GM04504 (cell line): ENCODE measurements at places on chromosomes 1 and 21.
A peak's percentile ranks its signal among the peaks of the same experiment; 100 is the strongest.

DNA sequence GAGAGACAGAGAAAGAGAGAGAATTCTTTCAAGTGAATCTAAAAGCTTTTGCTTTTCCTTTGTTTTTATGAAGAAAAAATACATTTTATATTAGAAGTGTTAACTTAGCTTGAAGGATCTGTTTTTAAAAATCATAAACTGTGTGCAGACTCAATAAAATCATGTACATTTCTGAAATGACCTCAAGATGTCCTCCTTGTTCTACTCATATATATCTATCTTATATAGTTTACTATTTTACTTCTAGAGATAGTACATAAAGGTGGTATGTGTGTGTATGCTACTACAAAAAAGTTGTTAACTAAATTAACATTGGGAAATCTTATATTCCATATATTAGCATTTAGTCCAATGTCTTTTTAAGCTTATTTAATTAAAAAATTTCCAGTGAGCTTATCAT, 117.6 kb downstream of the PTPRC start:
- no peak for DNase-seq

DNA sequence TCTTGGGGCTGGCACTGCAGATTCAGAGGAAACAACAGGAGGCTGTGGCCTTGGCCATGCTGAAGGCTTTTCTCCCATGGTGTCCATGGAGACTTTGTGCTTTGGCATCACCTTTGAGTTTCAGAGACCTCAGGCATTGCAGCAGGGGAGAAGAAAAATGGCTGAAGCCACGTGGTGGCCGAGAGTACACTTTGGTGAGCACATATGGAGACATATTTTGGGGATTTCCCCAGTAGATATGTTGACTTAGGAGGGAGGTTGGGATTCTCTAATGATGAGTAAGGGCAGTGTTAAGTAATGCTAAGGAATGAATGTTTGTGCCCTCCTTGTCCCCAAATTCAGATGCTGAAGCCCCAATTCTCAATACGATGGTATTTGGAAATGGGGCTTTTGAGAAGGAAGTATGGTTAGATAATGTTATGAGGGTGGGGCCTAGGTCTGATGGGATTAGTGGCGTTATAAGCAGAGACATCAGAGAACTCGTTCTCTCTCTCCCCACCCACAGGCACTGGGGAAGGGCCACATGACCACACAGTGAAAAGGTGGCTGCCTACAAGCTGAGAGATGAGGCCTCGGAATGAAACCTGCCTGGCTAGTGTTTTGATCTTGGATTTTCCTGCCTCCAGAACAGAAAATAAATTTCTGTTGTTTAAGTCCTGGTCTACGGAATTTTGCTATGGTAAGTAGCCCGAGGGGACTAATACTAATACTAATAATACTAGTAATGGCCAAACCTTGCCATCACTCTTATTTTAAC, 98.6 kb downstream of the TBX19 start:
- no peak for DNase-seq

- no peak for DNase-seq
These were observed 140.6 kb downstream of the RUNX1 start for GRCh38 chr21:34908419-34909055.

GRCh38 chr1:71053758-71054157, 6.1 kb upstream of the PTGER3 start:
- DNase-seq = no peak

- no peak for DNase-seq
These were observed 56.3 kb upstream of the SLC25A33 start for GRCh38 chr1:9482816-9483572.

DNA sequence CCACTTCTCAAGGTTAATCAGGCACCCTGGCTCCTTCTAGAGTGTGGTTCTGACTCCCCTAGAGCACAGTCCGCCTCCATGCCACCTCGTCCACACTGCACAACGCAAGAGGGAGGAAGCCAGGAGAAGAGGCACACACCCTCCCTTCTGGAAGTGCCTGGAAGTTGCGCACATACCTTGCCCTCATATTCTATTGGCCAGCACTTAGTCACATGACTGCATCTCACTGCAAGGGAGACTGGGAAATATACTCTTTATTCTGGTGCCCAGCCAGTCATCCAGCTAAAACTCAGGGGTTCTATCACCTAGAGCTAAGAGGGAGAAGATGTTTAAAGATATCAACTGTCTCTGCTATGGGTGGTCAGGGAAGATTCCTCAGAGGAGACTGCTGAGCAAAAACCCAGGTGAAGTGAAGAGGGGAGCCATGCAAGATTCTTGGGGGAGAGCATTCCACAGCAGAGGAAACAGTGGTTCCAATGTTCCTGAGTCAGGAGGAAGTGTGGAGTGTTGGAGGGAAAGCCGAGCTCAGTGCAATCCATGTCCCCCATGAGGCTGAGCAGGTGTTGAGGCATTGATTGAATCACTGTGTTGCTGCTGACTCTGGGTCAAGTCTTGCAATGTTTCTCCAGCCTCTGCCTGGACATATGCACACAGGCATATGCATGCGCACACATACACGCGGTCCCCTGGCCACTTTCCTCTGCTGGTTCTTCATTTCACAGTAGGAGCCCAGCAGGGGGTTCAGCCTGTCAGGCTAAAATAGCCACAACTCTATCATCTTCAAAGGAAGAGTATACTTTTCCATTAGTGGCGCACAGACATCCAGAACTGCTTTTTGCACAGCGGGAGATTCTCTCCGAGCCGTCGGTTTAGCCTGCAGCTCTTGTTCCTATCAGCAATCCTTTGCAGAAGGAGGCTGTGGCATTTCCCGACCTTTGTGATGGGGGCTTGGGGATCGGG, 22.3 kb upstream of the KLHDC7A start:
- DNase-seq = no peak

DNA sequence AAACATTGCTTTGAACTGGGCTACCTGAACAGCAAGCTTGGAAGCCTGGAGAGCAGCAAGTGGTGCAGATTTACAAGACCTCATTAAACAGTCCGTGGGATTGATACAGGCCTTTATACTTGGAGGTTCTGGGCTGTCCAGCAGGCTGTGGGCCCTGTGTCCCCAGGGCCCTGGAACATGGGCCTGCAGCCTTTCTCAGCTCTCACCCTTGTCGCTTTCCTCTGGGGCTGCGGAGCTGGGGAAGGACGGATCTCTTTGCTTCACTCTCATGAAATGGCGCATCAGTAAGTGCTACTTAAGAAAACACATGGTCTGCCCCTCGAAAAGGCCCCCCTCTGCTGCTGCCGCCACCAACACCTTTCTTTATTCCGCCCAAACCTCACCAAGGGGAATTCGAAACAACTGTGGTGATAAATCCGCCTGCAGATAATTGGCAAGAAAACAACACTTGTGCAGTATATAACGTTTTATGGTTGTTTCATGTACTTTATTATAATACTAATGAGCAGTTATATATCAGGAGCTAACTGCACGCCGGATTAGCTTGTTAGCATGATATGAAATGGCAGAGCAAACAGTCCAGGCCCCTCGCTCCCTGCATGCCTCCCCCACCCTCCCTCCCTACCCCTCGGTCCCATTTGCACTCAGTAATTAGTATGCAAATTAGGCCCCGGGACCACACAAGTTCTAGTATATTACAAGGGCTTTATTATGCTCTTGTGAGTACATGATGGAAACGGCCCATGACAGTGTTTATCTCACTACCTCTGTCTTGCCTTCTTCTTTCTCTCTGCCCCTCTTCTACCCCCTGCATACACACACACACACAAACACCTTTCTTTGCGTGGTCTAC, 131.5 kb downstream of the RNF220 start:
- DNase-seq = no peak

- DNase-seq = no peak
These were observed 437.6 kb downstream of the TTLL7 start for GRCh38 chr1:83561346-83561745.

DNA sequence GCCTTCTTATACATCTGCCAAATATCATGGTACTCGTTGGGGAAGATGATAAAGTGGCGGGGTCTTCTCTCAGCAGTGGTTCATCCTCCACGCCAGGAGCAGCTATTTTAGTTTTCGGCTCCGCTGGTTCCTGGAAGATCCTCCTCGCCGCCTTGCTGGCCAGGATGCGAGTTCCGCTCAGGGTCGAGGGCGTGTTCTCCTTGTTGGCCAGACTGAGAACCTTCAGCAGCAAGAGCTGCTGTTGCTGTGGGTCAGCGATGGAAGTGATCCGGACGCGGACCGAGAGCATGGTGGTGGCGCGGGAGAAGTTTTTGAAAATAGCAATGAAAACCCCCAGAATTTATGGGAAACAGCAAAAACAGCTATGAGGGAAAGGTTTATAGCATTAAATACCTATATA, 11.4 kb upstream of the CFAP126 start:
- DNase-seq = no peak

DNA sequence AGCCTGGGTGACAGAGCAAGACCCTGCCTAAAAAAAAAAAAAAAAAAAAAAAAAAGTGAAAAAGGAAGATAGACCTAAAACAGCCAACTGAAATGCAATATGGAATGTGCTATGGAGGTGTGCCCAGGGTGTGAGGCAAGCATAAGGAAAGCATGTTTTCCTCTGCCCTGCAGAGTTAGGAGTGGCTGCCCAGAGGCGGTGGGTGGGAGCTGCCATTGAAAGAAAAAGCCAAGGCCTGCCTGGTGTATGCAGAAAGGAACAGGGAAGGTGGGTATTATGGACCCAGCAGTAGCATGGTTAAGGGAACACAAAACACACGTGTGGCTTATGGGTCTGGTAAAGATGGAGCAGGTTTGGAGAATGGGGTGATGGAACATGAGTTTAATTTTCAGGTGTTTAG, 8.9 kb downstream of the CD244 start:
- no peak for DNase-seq

GRCh38 chr1:32907435-32907834, 6.2 kb upstream of the TMEM54 start:
- no peak for DNase-seq

DNA sequence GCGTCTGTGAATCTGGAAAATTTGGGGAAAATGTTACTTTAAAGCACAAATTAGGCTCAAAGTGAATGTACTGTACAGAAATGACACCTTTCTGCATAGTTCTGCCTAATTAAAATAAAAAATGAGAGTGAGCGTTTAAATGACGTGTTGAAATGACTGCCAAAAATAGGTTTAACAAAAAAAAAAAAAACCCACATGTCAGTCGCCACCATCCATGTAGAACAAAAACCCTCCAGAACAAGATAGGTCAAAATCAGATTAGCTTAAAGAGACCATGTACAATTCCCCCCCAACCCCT, 745 bp downstream of the PARP1 start:
- no peak for DNase-seq

DNA sequence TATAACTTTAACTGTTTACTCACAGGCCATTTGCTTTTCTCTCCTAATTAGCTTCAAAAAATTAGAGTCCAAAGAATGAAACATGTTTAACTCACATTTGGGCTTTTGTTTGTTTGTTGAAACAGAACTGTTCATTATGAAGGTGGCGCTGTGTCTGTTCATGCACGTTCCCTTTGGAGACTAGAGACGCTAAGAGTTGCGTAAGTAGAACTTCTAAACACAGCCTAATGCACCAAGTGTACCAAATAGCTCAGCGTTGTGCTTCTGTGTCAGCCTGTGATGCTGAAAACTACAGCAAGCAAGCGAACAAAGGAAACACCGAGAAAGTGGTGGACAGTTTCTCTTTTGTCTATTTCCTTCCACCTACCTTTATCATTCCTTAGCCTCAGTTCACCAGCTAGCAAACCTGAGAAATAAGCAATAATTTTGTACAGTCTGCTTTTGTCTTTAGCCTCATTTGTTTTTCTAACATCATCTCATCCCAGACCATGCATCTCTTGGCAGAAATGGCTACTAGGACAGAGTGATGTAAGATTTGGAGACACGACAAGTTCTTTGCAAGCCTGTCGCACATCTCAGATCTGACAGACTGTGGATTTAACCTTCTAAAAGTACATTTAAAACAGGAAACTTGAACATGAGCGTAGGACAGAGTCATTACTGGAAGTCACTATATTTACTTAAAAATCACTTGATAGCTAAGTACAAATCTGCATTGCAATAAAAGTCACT, 375.1 kb downstream of the RYR2 start:
- DNase-seq = no peak

DNA sequence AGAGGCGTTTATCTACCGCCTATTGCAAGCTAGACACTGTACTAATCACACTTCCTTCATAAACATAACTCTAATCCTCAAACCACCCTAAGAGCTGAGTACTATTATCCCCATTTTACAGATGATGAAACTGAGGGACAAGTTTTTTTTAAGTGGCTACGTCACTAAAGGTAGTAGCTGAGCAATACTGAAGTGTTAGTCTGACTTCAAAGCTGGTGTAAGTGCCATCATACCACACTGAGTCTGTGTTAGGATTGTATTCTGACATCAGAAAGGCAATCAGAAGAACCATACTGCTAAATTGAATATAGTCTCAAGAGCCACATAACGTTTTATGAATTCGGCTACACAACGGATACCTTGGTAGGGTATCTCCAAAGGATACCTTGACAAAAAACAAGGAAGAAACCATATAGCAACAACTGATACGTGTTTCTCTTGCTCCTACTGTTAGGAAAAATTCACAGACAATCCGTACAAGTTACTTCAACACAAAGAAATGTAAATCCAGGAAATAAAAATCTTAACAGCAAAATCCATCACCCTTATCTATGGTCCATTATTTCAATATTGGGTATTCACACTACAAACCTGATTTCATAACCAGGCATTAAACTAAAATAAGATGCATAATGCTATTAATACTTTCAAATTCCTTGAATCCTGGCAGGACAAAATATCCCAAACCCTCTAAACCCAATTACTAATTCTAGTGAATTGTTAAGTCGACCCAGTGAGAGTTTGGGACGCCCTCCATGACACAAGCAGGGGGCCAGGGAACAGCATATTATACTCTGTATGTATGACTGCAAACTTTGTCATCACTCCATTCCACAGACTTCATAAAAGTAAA, 1.6 kb downstream of the TP53BP2 start:
- DNase-seq = no peak

GRCh38 chr1:87513255-87513654, 184.6 kb downstream of the LMO4 start:
- no peak for DNase-seq

GRCh38 chr1:54047384-54048305, 5.4 kb downstream of the TMEM59 start:
- DNase-seq = no peak

DNA sequence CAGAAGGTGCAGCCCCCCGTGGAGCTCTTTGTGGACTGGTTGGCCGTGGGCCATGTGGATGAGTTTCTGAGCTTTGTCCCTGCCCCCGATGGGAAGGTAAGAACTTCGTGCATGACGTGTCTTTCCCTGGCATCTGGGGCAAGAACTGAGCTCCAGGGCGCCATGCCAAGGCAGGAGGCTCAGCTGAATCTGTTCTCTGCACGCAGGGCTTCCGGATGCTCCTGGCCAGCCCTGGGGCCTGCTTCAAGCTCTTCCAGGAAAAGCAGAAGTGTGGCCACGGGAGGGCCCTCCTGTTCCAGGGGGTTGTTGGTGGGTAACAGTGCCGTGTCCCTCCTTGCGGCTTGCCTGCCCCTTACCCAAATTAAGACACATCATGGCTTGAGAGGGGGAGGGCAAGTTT, 27.7 kb downstream of the PADI3 start:
- DNase-seq = peak; percentile 32
